Epithelial cell of esophagus (primary cell): ENCODE measurements at places on chromosomes 7 and 10.

GRCh38 chr7:911791-912480 is 35.6 kb downstream of the GET4 start:
- DNase-seq, result no peak

DNA sequence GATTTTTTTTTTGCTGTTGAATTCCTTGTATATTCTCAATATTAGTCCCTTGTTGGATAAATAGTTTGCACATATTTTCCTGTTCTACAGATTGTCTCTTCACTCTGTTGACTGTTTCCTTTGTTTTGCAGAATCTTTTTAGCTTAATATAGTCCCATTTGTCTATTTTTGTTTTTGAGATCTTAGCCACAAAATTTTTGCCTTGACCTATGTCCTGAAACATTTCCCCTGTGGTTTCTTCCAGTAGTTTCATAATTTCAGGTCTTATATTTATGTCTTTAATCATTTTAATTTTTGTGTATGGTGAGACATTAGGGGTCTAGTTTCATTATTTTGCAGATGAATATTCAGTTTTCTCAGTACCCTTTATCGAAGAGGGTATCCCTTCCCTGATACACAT is 92.7 kb downstream of the LANCL2 start:
- no peak for DNase-seq

GRCh38 chr7:105840981-105841749 is 35.2 kb downstream of the ATXN7L1 start:
- peak; percentile 26 for DNase-seq

GRCh38 chr10:92848441-92849233 is at the start of gene EXOC6:
Gene EXOC6 (plus strand): TSS chr10:92848520. CDS start chr10:92848534, 14 bp downstream.
- peak; percentile 84 for DNase-seq

- no peak for DNase-seq
These were observed 22.8 kb upstream of the ARID5B start for GRCh38 chr10:61878740-61879068.

GRCh38 chr7:71457846-71458590 is 326.1 kb downstream of the GALNT17 start:
- DNase-seq, result no peak

DNA sequence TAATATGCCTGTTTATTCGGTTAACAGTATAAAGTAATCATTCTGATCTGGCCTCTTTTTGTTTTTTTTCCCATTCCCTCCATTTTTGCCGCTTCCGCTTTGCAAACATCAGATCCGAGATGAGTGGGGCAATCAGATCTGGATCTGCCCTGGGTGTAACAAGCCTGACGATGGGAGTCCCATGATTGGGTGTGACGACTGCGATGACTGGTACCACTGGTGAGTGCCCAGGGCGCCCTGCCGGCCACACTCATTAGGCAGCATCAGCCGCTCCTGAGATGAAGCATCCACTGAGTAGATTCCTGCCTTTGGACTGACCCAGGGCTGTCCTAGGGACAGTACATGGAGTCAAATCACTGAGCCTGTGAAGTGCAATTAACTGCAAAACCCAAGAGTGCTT is 40.9 kb upstream of the GATA3 start:
- no peak for DNase-seq
